Stimulated activated CD8-positive, alpha-beta memory T cell treated with anti-CD3 and anti-CD28 coated beads, Interleukin-12 subunit alpha, Interleukin-12 subunit beta, amount 100 ng/mL, for 4 hours (primary cell): ENCODE measurements at places on chromosomes 2 and 18.
A peak's percentile ranks its signal among the peaks of the same experiment; 100 is the strongest.

DNA sequence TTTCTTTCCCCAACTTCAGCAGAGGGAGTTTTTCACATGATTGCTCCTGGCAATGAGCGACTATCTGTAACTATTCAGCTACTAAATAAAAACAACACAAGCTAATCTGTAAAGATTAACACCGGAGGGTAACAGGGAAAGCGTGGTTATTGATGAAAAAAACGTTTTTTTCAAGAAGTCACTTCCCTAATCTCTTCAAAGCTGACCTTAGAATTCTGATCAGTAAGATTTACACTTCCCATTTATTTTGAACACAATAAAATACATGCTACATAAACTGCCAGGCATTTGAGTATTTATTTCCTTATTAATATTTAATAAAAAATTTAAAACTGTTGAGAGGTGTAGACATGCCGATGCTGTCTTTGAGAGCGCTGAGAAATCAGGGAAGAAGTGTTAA is 207.4 kb upstream of the HDAC4 start:
- DNase-seq = no peak

GRCh38 chr2:107107351-107107750 is 221.4 kb upstream of the ST6GAL2 start:
- DNase-seq = no peak

DNA sequence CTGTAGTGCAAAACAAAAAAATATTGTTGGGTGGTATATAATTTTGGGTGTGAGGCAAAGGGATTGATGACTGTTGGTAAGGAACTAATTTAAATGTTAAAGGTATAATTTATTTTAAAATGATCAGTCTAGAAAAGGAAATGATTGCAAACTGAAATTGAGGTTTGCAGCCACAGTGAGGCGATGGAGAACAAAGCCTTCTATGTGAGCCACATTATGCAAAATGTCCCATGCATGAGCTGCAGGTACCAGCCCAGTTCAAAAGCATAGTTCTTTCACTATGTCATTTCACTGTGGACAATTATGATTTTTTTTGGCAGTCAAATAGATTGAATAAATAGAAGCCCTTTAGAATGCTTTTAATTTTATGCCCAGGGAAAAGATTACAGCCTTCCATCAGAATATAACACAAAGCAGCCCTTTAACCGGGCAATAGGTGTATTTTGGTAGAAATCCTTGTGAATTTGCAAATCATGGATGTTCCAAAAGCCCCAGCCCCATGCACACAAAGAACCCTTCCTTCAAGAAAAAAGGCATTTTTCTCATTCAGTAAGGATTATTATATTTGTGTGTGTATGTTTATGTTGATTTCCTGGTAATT is 1.7 kb downstream of the MAP2 start:
- no peak for DNase-seq

DNA sequence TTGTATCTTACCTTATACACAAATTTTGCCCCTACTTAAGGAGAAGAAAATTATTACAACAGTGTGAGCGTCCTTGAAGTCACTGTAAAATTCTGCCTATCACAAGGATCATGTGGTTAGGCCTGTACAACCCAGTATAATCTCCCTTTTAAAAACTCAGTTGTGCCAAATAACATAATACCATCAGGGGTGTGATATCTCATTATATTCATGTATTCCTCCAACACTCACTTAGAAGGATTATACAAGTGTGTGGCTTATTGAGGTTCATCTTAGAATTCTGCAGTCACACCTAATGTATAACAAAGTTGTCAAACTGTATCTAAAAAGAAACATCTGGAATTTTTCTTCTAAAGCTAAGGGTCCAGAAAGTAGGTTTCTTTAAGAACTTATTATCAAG is 998.8 kb upstream of the LRRTM1 start:
- DNase-seq = no peak

DNA sequence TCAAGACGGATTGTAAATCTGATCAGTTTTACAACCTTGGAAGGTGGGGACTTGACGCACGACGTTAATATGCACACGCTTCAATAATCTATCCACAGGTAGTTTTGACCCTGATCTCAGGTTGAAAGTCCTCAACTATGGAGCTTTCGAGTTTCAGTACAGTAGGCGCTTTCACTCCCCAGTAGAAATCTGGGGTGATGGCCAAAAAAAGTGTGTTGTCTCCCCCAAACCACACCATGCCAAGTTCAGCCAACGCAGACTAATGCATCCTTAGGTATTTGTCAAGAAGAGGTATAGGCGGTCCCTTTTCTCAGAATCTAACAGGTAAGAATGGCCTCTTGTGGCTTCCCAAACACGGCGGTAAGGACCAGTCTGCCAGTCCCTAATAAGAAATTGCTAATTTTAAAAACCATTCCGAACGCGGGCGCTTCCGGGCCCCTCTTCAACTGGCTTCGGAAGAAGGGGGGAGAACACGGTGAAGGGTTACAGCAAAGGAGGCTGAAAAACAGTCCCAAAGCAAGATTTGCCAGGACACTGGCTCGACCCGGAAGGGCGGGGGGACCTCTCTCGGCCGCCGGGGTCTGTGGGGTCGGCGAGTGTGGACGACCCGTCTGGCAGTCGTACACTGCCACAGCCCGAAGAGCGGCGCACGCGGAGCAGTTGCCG is 659 bp downstream of the FAM210A start:
- no peak for DNase-seq

GRCh38 chr18:58387716-58388115 is 241.2 kb downstream of the ALPK2 start:
- no peak for DNase-seq

GRCh38 chr2:53096351-53096750 is 671.3 kb upstream of the CHAC2 start:
- no peak for DNase-seq

GRCh38 chr2:218853766-218854165 is 5.8 kb upstream of the WNT6 start:
- DNase-seq = no peak

- DNase-seq = no peak
Measured at GRCh38 chr2:23146011-23146410, 239.0 kb upstream of the KLHL29 start.

DNA sequence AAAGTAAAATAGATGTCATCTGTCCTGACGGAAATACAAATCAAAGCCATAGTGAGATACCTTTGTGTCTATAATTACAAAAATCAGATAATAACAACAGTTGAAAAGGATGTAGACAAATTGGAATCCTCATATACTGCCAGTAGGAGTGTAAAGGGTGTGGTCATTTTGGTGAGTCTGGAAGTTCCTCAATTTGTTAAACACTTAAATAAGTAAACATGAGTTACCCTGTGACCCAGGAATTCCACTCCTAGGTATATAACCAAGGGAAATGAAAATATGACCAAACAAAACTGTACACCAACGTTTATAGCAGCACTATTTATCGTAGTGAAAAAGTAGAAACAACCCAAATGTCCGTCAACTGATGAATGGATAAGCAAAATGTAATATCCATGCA is 24.0 kb downstream of the R3HDM1 start:
- no peak for DNase-seq

DNA sequence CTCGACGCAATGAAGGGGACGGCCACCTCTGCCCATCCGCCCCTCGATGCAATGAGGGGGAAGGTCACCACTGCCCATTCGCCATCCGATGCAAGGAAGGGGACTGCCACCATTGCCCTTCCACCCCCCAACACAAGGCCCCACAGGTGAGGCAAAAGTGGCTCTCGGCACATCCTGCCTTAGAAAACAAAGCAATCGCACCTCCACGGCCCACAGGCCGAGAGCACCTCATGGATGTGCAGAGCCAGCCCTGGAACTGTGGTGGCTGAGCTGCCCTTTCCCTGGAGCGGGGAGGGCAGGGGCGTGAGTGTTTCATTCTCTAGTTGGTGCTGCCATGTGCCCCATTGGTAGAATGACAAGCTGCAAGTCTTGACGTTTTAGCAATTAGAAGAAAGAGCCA is 320.6 kb upstream of the SALL3 start:
- DNase-seq = no peak

GRCh38 chr2:218145124-218145523 is 19.3 kb downstream of the CXCR2 start:
- DNase-seq = no peak

DNA sequence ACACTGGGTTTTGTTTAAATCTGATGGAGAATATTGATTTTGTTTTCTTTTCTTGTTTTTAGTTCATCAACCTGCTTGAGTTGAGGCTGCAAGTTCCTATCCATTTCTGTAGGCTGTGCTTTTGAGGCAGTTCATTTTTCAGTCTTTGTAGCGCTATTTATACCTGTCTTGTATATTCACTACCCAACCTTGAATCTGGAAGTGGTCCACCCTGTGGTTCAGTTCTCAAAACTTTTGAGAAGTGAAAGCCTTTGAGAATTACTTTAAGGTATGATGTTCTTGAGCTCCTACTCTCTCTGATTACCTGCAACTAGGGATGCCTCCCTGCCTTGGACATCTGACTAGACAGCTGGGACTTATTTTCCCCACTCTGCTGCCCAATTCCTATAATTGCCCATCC is 53.5 kb upstream of the KCNE4 start:
- DNase-seq = no peak

- no peak for DNase-seq
Measured at GRCh38 chr2:221948076-221948475, 350.7 kb downstream of the PAX3 start.

- no peak for DNase-seq
Measured at GRCh38 chr2:73944714-73945113, 18.0 kb downstream of the DGUOK start.

DNA sequence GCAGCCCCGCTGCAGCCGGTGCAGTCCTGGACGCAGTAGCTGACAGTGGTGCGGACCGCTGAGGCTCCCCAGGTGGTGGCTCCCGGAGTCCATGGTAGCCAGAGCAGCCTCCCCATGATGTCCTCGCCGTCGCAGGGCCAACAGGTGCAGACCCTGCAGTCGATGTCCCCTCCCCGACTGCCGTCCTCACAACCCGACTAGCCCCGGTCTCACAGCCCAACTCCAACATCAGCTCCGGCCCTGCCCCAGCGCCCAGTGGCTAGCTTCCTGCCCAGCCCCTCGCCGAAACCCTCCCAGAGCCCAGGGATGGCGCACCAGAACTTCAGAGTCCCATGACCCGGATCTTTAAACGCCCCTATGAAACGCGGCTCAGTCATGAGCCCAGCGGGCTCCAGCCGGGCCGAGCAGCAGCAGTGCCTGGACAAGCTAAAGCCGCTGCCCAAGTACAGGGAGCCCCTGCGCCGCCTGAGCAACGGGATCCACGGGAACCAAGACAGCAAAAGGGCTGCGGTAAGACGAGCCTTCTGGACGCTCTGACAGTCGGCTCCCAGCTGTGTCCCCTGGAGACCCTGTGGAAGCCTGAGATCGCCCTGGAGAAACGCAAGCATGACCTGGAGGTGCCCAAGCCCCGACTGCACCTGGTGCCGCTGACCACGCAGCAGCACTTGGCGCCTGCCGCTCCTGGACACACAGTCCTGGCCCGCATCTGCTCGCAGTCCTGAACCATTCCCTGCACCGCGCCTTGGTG is 53.8 kb upstream of the TUBA3E start:
- DNase-seq = no peak

DNA sequence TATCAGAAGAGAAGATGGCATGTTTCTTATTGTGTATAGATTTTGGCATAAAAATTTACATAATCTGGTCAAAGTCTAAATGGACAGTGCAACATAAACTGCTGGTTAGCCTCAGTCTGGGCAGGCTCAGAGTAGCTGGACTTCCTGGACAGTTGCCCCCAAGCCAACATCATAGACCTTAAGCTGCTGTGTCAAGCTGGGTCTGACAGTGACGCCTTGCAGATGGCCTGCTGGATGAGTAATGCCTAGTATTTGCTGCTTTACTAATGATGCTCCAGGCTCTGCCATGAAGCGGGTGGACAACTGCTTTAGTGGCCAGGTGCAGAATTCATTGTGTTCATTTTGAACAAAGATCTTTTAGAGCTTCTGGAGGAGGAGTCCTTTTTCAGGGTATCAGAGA is 603.7 kb upstream of the ZEB2 start:
- DNase-seq = no peak

GRCh38 chr18:58896734-58897508 is 32.2 kb downstream of the ZNF532 start:
- DNase-seq = no peak

DNA sequence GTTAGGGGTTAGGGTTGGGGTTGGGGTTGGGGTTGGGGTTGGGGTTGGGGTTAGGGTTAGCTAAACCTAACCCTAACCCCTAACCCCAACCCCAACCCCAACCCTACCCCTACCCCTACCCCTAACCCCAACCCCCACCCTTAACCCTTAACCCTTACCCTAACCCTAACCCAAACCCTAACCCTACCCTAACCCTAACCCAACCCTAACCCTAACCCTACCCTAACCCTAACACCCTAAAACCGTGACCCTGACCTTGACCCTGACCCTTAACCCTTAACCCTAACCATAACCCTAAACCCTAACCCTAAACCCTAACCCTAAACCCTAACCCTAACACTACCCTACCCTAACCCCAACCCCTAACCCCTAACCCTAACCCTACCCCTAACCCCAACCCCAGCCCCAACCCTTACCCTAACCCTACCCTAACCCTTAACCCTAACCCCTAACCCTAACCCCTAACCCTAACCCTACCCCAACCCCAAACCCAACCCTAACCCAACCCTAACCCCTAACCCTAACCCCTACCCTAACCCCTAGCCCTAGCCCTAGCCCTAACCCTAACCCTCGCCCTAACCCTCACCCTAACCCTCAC is 24.1 kb upstream of the RABL2A start:
- DNase-seq = no peak

DNA sequence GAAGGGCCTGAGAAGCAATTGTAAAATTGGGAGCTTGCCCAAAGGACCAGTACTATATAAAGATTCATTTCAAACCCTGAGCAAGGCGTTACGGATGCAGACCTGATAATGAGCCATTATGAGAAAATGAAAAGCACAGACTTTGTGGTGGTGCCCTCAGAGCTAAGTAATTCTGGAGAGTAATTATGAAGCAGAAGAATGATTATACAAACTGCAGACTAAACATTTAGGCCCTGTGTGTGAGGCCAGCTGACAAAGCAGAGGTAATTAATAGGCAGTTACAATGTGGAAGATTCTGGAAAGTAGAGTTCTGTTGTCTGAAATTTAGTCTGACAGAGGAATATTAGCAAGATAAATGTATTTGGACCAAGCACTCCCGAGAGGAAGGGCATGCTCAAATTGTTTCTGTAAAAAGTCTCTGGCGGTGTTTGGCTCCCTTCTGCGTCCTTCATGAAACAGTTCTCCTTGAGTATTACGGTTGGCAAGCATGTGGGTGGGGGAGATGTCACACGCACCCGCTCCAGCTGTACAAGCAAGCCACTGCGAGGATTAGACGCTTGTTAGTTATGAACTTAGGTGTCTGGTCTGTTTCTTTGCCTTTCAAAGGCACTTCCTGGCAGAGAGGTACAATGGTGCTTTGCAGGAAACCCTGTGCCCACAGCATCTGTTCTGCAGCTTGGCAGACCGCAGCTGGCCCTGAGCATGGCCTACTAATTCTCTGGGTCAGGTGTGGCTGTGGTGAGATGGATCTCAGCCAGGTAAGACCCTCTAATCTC is 45.5 kb downstream of the CDC42EP3 start:
- DNase-seq = peak; percentile 51

DNA sequence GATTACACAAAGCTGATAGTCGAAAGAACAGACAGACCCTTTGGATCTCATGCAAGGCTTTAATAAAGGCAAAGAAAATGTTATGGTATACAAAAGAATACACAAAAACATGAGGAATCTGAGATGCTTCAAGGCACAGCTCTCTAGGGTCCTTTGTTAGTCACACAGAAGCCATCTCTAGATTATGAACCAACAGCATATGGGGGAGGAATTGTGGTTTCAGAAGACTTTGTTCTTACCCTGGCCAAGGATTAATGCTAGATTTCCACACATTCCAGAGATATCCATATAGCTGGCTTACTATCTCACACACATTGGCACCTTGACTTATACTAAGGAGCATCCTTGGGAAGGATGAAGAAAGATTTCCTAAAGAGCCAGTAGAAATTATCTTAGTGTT is 206.1 kb downstream of the GULP1 start:
- DNase-seq = no peak

GRCh38 chr2:219001577-219002394 is 8.6 kb upstream of the CRYBA2 start:
- peak; percentile 45 for DNase-seq
